ENCODE measurements at places on chromosomes 12 and 14.

DNA sequence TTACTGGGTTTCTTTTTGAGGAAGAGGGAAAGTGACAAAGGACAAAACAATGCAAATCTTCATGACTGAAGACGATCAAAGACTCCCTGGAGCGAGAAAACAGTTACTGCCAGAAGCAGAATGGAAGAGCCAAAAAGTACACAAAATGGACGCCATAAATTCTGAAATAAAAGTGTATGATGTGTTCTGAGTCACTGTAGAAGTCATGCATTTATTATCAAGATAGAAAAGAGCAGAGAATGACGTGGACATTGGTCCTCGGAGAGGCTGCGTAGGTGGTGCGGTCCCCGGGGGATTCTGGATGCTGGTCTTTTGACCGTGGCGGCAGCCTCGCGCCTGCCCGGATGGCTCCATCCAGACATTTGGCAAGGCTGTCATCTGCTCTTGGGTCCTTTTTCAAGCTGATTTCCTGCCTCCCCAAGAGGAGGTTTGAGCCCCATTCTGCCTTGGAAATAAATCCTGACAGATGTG, 52.8 kb downstream of the C14orf132 start:
- no peak for DNase-seq

GRCh38 chr14:74612350-74613021, 449 bp upstream of the LTBP2 start:
- peak; percentile 57 for DNase-seq

DNA sequence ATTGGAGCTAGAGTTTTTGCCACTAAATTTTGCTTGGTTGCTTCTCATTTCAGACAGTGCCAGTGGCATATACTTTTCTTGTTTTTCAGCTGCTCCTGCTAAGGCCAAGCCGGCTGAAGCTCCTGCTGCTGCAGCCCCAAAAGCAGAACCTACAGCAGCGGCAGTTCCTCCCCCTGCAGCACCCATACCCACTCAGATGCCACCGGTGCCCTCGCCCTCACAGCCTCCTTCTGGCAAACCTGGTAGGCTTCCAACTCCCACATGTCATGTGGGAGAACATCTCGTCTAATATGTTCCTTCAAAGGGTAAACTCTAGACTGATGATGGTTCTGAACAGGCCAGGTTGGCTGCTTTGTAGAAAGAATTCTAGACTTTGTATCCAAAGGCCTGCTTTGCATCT, 11.0 kb downstream of the DLST start:
- DNase-seq: no peak

GRCh38 chr14:60097974-60098373, 6.3 kb downstream of the PCNX4 start:
- DNase-seq: peak; percentile 70

Measured in amniotic epithelial cell (primary cell).